ENCODE measurements at places on chromosomes 7 and 10. TPM values are rescaled to one million over a fixed set of nuclear protein-coding genes. Genes with fewer than 3 reads are reported as not detected.

DNA sequence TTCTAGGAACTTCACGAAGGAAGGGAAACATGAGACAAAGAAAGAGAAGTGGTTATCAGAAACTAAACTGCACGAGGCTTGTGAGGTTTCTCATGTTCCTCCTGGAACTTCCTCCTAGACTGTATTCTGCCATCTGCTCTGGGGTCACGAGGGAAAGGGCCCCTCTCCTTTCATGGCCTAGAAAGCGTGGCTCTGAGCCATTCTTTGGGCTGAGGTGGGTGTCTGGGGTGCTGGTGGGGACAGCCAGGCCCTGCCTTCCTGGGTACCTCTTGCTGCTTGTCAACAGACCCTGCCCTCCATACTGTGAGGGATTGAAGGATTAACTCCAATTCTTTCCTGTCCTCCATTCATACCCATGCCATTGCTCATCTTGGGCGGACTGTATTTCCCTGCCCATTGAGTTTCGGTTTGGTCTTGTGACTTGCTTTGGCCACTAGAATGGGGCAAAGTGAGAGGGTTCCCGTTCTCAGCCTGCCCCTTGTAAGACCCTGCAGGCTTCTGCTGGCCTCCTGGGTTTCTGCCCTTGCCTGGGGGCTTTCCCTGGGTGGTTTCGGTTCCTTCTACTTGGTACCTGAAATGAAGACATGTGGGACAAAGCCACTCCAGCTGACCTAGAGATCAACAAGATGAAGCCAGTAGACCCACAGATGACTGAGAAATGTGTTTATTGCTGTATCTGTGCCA, 14.9 kb upstream of the GIMAP8 start:
- no peak for DNase-seq

DNA sequence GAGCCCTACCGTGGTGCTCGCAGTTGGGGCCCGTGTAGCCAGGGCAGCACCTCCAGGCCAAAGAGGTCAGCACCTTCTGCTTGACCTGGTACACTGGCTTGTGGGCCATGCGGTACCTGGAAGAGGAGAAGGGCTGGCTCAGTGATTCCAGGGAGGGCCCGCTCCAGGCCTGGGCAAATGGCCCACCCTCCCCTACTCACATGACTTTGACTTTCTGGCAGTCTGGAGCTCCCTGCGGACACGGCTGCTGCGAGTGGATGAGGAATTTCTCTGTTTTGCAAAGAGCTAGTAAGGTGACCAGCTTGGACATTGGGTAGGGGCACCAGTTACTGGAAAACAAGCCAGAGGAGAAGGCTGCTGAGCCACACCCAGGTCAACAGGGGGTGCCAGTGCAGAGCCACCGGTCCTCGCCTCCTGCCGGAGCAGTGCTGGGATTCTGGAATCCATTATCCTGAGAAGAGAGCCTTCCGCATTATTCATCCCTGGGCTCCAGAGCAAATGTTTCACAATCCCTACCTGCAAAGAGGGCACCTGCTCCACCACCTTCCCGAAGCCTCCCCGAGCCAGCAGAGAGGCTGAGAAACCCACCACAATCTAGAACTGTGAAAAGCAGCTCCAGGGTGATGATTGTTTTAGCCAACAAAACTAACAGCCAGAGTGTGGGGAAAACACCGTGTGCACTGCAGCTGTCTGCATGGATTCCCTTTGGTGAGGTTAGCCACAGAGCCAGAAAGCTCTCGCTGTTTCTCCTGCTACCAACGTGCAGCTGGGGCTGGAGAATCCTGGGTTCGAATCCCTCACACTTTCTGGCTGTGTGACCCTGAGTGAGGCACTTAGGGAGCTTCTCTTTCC, 11.8 kb downstream of the MMRN2 start:
- DNase-seq: no peak

- DNase-seq: no peak
Observed at GRCh38 chr7:114487174-114487573, 72.6 kb downstream of the FOXP2 start.

PPP1R17 gene
- total RNA-seq: not detected

ANKRD30A gene
- total RNA-seq: not detected

SOSTDC1 gene
- total RNA-seq: 3.0 TPM

Data from prostate gland (tissue), 2 donors.